ENCODE measurements at places on chromosomes 1 and 21.

- DNase-seq: no peak
These were observed 24.5 kb upstream of the TNFRSF1B start for GRCh38 chr1:12142141-12142823.

- peak; percentile 20 for DNase-seq
These were observed 216.9 kb upstream of the SAMSN1 start for GRCh38 chr21:14762734-14763694.

DNA sequence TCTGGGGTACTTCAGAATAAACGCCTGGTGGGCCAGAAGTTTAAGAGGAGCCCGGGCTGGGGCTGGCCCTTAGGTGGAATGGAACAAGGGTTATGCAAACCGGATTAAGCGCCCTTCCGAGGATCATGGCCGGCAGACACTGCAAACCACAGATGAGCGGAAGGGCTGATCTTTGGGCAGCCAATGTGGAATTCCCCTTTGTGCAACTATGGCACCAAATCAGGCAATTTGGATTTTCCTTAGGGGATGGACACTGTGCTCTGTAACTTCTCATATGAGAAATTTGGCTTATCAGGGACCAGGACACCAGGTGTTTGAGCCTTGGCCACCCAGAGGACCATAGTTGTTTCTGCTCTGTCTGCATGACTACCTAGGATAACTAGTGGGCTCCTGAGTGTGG is 5.7 kb upstream of the IL10 start:
- no peak for DNase-seq

DNA sequence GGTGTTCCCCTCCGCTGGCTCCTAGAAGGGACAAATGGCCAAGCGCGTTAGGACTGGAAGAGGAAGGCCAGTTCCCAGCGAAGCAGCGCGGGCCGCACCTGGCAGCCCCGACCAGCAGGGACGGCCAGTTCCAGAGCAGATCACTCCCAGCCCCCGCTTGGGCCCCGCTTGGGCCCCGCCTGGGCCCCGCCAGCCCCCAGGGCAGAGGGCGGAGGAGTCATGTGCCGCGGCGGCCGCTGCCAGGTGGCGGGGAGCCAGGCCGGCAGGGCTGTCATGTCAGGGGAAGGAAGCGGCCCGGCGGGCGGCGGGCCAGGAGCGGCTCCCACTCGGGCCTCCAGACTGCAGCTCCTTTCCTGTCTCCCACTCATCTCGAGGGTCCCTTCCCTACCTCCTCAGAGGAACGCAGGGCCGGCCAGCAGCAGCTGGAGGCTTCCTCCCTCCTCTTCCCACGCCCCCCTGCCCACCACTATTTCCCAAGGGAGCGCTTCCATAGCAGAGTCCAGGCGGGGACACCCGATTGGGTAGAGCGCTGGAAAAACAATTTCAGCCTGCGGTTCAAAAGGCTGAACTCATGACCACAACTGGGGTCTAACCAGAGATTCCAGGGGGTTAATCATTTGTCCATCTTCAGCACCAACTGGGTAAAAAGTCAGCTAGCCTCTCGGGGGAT is 16.5 kb downstream of the ZNF697 start:
- no peak for DNase-seq

GRCh38 chr1:40986328-40986783 is 6.9 kb downstream of the CTPS1 start:
- no peak for DNase-seq

- DNase-seq: no peak
These were observed 20.8 kb downstream of the LRRC8B start for GRCh38 chr1:89545264-89546038.

GRCh38 chr21:37461479-37461878 is 94.9 kb downstream of the DYRK1A start:
- DNase-seq: peak; percentile 75

All from naive thymus-derived CD4-positive, alpha-beta T cell (primary cell).